ENCODE measurements at places on chromosomes 16 and 17.

DNA sequence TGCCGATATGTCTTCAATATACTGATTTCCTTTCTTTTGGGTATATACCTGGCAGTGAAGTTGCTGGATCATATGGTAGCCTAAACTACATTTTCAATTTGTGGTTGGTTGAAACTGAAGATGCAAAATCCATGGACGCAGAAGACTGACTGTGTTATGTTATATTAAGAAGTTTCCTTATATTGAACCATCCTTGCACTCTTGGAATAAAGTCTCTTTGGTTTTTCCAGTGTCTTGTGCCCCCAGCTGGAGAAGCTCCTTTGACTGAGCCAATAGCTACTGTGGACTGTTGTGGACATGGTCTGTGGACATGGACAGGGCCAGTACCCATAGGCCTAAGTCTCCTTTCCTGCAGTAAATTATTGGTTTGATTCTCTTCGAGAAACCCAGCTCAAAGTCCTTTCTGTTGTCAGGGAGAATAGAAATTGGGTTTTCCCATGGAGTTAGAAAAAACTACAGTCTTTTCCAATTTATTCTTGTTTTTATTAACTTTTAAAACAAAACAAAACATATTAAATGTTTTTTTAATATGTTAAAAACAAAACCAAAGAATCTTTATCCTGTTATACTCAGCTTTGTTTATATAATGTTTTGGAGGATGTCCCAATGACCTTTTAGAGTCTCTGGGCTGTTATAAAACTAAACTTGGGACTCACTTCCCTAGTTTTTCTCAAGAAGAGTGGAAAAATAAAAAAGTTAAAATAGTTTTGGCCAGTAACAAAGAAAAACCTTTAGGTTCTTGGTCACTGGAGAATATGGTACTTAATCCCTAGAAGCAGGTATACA, 15.2 kb upstream of the IL34 start:
- no peak for DNase-seq

DNA sequence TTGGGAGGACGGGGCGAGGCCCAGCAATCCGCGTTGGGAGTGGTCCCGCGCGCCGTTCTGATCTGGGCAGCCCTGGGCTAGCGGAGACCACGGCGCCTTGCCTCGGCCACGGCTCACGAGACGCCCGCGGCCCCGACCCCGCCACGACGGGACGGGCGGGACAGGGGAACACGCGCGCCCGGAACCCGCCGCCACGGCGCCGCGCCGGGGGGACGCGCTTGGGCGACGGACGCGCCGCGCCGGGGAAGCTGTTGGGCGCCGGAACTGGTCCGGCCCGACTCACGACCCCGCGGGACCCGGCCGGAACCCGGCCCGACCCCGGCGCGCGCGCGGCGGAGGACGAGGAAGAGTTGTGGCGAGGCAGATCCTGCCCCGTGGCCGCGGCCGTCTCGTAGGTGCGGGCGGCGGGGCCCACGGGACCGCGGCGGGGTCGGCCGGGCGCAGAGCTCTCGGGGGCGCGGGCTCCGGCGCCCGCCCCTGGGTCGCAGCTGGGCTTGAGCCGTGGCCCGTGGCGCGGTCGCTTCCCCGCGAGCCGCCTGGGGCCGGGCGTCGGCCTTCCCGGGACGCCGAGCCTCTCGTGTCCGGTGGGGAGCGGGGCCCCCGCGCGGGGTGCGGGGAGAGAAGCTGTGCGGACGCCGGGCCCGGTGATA, at the start of gene ACSF3:
Gene ACSF3 (plus strand): TSS at position 251 of the 650 bp plus-strand sequence. CDS start 6,830 bp downstream, outside the sequence.
- DNase-seq, result peak; percentile 2

DNA sequence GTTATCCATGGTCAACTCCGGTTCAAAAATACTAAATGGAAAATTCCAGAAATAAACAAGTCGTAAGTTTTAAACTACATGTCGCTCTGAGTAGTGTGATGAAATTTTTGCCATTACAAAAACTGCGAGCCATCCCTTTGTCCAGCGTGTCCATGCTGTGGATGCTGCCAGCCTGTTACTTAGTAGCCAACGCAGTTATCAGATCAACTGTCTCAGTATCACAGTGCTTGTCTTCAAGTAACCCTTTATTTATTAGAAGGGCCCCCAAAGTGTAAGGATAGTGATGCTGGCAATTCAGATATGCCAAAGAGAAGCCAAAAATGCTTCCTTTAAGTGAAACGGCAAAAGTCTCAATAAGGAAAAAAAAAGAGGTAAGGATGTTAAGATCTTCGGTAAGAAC, 23.9 kb downstream of the SNN start:
- no peak for DNase-seq

- no peak for DNase-seq
These were observed 9.3 kb upstream of the ZC3H18 start for GRCh38 chr16:88560714-88561484.

DNA sequence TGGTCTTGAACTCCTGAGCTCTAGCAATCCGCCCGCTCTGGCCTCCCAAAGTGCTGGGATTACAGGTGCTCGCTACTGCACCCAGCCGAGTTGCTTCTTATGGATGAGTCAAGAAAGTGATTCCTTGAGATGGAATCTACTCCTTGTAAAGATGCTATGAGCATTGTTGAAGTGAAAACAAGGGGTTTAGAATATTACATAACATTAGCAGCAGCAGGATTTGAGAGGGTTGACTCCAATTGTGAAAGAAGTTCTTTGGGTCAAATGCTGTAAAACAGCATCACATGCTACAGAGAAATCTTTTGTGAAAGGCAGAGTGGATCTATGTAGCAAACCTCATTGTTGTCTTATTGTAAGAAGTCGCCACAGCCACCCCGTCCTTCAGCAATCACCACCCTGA, 72.7 kb downstream of the NT5M start:
- no peak for DNase-seq

- DNase-seq, result no peak
These were observed 1.6 kb downstream of the UBE2Z start for GRCh38 chr17:48909783-48910182.

DNA sequence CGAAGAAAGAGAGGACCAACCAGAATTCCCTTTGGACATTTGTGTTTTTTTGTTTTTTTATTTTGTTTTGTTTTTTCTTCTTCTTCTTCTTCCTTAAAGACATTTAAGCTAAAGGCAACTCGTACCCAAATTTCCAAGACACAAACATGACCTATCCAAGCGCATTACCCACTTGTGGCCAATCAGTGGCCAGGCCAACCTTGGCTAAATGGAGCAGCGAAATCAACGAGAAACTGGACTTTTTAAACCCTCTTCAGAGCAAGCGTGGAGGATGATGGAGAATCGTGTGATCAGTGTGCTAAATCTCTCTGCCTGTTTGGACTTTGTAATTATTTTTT, 3.6 kb downstream of the SOX9 start:
- DNase-seq, result no peak

- DNase-seq, result no peak
These were observed at the start of gene ARHGAP44 for GRCh38 chr17:12789481-12790248. TSS of gene ARHGAP44 (plus strand) at chr17:12789498. CDS start at chr17:12789839, 341 bp downstream.

DNA sequence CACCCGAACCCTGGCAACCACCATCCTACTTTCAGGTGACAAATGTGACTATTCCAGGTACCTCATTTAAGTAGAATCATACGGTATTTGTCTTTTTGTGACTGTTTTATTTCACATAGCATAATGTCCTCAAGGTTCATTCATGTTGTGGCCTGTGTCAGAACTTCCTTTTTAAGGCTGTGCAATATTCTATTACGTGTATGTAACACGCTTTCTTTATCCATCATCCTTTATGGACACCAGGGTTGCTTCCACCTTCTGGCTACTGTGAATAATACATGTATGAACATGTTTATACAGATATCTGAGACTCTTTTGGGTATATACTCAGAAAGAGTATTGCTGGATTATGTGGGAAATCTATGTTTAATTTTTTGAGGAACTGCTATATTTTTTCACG, 28.7 kb upstream of the RSL1D1 start:
- DNase-seq, result no peak

DNA sequence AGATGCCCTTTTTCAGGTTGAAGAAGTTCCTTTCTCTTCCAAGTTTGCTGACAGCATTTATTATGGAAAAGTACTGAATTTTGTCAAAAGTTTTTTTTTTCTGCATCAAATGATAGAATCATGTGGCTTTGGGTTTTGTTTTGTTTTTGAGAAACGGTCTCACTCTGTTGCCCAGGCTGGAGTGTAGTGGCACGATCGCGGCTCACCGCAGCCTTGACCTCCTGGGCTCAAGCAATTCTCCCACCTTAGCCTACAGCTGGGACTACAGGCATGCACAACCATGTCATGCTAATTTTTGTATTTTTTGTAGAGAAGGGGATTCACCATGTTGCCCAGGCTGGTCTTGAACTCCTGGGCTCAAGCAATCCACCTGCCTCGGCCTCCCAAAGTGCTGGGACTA, 7.3 kb downstream of the CMTM4 start:
- no peak for DNase-seq

DNA sequence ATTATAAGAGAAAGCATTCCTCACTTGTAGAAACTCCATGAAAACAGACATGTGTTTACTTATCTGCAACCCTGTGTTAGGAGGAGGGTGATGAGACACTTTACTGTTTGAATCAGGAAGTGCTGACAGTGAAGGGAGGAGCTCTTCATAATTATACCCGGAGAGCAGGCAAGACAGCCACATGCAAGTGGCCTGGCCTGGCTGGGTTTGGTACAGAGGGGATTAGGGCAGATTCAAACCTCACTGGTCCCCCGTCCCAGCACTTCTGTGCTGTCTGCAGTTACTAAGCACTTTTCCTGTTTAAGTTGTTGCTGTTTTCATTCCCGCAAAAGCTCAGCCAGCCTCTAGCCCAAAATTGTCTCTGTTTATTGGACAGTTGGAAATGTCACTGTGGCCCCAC, 78.5 kb downstream of the WWOX start:
- DNase-seq, result no peak

GRCh38 chr16:64074706-64075105, 1047.2 kb downstream of the CDH11 start:
- no peak for DNase-seq

GRCh38 chr16:74926805-74927204, 58.1 kb downstream of the WDR59 start:
- DNase-seq, result no peak

GRCh38 chr17:4708436-4708835, 2.0 kb upstream of the ARRB2 start:
- DNase-seq, result no peak

DNA sequence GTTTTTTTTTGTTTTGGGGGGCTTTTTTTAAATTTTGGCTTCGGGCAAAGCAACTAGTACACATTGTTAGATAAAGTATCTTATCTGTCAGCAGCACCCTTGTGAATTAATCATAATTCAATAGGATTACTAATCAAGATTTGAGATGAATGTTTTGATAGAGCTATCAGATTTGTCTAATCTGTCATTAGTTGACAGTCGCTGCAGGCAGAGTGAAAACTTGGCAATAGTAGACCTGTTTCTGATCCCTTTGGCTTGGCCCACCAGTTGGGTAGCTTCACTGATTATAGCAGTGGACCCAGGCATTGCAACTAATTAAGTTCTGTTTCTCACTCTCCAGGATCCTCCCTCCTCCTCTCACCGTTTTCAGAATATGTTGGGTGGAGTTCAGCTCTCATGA, 258.6 kb downstream of the IRX3 start:
- DNase-seq, result no peak

DNA sequence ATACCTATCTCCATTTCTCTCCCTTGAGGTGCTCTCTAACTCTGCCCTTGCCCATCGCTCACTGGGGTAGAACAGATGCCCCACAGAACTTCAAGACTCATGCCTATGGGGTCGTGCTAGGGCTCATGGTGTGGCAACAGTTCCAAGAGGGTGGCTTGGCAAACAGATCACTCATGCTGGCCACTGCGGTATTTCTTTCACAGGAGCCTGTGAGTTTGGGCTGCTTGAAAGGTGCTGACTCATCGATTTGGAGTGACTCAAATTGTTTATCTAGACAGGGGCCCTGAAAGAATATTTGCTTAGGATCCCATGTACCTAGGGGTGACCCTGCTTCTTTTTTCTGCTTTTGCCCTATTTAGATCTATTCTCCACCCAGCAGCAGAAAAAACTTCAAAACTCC, 69.9 kb downstream of the IRX5 start:
- no peak for DNase-seq

GRCh38 chr17:1736348-1737281, 6.1 kb upstream of the SERPINF2 start:
- peak; percentile 25 for DNase-seq

DNA sequence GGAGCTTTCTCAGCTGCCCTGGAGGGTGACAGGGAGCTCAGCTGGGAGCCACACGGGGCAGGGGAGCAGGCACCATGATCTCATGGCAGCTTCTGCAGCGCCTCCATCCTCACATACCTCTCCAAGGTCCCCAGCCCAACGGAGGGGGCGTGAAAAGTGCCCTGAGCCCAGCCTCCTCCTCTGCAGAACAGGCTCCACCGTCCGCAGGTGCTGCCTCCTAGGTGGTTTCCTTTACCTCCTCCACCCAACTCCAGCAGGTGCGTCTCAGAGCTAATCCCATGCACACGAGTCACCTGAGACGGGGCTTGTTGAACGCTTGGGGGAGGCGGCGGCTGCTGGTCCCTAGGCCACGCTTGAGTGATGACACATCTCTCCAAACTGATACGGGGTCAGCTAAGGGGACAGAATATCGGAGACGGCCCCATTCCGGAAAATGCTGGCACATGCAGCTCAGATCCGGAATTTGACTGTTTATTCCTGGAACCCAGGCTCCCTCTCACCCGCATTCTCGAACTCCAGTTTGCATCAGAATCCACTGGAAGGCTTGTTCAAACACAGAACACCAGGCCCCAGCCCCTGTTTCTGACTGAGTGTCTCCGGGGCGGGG, 387 bp upstream of the SLC38A8 start:
- no peak for DNase-seq

DNA sequence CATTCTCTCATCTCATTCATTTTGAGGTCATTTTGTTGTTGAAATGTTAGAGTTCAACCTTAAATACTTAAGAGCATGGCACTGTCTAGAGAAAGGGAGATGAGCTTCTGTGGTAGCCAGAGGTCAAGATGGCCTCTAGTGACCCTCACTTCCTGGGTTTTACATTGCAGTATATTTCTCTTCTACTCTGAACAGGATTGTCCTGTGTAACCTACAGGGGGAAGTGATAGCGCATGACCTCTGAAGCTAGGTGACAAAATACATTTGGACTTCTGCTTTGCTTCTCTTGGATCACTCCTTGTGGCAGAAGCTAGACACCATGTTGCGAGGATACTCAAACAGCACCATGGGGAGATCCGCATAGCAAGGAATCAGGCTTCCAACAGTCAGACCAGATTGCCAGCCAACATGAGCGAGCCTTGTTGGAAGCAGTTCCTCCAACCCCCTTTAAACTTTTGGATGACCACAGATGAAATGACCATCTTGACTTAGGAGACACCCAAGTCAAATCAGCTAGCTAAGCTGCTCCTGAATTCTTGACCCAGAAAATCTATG, 748.4 kb downstream of the MAF start:
- DNase-seq, result no peak

DNA sequence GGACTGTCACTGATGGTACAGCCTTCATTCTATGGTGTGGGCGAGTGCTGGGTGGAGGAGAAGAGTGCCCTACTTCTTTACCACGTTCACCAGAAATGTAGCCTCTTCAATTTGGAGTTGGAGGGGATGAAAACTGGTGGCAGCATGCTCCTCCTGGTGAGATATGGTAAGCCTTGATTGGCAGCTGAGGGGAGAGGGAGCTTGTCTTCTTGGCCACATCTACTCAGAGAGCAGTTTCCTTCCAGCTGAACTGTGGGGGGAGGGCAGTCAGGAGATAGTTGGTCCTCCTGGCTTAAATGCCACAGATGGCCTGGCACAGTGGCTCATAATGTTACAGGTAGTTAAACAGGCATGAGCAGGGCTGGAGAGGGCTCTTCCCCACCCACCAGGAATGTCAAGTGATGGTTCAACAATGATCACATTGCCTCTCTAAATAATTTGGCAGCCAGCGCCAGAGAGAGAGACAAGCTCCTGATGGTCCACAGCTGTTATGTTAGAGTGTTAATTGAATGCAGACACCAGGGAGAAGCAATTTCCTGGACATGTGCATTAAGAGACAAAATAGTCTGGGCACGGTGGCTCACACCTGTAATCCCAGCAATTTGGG, 9.0 kb upstream of the MAPK3 start:
- DNase-seq, result no peak
